Small intestine (tissue), 16 donors: ENCODE measurements at places on chromosomes 5 and 9.

GRCh38 chr9:106648799-106649198, 214.2 kb upstream of the ZNF462 start:
- DNase-seq: no peak

- no peak for DNase-seq
These were observed 64.1 kb downstream of the SEMA4D start for GRCh38 chr9:89433826-89434225.

GRCh38 chr9:92044936-92045335, 70.3 kb downstream of the SPTLC1 start:
- DNase-seq: no peak

DNA sequence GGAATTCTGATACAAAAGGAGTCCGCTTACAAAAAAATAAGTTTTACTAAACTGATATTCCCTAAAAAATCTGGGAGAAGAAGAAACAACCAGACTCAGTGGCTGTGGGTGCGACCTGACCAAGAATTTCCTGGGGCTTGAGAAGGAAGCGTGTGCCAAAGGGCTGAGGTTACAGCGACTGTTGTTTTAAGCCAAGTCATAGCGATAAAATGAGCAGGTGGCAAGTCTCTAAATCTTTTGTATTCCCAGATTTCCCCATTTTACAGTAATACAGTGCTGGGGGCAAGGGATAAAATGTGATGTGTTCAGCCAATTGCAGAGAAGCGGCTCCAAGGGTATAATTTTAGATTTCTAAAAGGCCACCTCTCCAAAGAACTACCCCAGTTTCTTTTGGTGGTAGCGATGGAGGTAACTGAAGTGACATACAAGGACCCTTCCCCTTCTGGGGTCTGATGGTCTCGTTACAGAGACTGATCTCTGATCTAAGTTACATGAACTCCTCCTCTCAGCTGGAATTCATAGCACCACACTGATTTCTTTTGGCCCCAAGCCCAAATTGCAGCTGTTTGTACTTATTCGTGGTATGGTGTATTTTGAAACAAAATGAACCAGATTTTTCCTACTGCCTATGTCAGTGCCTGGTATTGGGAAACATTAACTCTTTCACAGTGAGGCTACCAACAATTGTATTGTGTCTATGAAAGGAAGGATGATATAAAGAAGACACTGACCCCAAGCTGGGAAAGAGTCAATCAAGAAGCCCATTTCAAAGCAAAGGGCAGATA, 41.6 kb downstream of the LPAR1 start:
- DNase-seq: no peak

DNA sequence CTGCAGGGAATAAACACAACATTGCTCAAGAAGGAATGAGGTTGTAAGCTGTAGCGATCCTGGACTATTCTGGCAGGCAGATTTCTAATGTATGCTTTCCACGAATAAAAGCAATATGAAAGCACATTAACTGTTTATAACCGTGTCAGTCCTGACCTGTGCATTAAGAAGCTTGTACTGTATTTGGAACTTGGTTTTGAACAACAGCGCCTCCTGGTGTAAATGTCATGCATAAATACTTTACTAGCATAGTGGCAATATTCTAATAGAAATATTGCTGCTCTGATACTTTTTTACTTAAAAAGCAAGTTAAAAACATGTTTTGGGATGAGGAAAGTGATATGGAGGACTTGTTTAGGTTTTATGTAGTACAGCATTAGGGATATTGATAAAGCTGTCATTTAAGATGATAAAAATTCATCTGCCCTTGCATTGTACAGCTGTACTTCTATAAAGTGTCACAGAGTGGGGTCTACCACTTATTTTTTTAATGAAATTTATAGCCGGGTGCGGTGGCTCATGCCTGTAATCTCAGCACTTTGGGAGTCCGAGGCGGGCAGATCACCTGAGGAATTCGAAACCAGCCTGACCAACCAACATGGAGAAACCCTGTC, 70.7 kb upstream of the GNE start:
- DNase-seq: peak; percentile 79

DNA sequence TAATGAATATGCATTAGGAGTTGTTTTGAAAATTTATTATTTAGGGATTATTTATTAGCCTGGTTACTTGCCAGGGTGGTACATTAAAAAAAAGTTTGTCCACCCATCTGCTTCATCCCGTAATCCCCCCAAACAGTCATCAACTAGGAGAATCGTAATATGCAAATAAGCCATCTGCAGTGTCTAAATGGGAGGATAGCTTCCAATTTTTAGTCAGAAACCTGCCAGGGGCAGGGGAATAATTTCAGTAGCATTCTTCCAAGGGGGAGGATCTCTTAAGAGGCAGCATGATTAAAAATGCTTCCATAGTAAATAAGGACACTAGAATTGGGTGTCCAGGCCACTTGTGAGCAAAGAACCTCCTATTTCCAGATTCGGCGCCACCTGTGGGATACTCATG, 43.3 kb downstream of the SH3GL2 start:
- DNase-seq: no peak
